GM12878 (cell line): ENCODE measurements at places on chromosomes 4 and X.
A peak's percentile ranks its signal among the peaks of the same experiment; 100 is the strongest.

DNA sequence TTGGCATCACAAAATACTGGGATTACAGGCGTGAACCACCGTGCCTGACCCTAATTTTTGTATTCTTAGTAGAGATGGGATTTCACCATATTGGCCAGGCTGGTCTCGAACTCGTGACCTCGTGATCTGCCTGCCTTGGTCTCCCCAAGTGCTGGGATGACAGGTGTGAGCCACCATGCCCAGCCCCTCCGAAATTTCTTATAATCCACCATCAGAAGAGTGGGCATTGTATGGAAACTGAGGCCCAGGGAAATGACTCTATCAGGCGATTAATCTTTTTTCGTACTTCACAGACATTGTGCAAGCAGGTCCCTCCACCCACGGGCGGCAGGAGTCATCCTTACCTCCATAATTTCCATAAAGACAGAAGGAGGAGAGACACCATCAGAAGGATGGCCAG is 16.0 kb downstream of the CRLF2 start:
- no peak for DNase-seq

GRCh38 chr4:83417566-83417965 is 38.1 kb downstream of the HELQ start:
- DNase-seq: no peak

DNA sequence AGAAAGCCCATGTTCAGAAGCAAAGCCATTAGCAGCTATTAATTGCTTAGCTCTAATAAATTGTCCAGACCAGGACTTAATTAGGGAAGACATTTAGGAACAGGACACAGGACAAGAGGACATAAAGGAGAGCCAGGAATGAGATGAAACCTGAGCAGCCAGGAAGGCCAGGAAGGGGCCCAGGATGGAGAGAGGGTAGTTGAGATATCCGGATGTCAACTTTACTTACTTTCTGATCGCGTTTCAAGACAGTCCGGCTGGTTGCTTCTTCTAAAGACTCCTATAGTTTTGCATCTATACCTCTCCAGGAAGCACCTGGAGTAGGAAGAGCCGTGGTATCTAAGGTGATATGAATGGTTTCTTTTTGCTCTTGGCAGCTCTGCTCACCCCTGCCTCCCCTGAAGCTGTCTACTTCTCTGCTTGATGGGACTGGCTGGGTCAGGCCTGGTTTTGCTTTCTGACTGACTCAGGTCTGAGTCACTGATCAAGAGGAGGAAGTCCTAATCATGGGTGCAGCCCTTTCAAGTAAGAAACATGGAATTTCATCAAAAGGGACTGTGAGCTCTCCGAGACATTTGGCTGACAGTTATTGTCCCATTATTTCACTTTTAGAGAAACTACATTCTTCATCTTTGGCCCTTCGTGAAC is 733.3 kb downstream of the RPA4 start:
- peak; percentile 26 for DNase-seq

DNA sequence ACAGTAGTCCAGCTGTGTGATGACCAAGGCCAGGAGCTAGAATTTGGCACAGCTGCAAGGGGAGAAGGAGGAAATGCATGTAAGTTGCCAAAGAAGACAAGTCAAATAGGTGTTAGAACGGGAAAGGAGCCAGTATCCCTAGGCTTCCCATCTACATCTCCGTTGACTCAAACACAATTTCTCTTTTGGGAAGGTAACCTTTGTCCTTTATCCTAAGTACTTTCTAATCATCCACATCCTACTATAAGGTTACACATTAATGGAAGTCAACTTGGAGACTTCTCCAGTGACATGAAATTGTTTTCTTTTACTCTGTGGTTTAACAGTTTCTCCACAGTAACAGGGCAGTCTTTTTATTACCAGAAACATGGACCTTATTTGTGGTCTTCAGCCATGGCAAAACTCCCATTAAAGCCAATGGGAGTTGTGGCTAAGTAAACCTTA is 620.0 kb downstream of the ANKRD50 start:
- DNase-seq: no peak
